Suppressor macrophage (primary cell): ENCODE measurements at places on chromosomes 13 and 19.
A peak's percentile ranks its signal among the peaks of the same experiment; 100 is the strongest.

DNA sequence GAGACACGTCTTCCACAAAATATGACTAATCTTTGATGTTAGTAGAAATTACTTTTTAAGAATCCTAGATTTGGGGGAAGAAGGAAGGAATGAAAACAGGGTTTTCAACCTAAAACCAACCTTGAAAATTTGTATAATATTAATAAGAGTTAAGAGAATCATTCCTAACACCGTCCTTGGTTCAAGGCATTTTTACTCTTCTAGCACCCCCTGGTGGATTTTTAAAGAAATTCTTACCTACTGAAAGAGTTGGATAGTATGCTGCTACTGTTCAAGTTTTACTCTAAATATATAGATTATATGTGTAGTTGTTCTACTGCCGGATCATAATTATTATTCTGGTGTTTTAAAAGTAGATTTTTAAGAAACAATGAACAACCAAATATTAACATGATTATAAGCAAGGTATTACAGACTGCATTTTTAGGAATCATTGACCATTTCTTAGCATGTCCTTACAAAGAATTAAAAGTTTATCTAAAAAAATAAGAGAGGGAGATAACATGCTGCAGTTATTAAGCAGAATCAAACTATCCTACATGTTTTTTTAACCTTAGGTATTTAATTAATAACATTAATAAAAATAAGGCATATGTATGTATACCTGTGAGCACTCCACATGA, 7.4 kb upstream of the SLITRK6 start:
- peak; percentile 54 for DNase-seq

- no peak for DNase-seq
Measured at GRCh38 chr19:2569596-2570465, 93.9 kb downstream of the GADD45B start.

GRCh38 chr19:19561946-19562664, 24.0 kb downstream of the CILP2 start:
- DNase-seq, result no peak

DNA sequence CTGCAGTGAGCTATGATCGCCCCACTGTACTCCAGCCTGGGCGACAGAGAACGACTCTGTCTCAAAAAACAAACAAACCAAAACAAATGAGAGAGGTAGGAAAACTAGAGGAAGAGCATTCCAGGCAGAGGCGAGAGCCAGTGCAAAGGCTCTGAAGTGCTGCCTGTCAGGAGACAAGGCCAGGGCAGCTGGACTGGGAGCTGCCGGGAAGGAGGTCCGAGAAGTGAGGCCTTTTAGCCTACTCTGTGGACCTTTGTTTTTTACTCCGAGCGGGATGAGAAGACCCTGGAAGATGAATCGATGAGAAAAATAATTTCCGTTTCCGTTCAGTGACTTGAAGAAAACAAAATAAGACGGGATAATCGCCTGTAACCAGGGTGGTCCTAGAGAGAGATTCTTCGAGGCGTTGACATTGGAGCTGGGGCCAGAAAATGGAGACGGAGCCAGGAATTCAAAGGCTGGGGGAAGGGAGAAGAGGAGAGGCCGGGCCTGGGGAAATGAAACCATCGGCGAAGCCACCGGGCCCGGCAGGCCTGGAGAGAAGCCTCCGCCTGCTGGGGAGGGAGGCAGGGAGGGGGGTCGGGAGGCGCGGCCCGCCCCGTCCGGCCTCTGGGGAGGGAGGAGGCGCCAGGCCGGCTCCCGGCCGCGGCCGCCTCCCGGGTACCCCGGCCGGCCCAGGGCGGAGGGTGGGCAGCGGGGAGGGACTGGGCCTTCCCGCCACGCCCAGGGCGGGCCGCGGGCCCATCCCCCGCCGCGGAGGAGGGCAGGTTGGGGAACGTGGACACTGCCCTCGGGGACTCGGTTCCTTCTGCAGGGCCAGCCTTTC, 7.8 kb upstream of the SERTAD1 start:
- DNase-seq, result peak; percentile 98

GRCh38 chr19:7845390-7846154, 15.6 kb downstream of the EVI5L start:
- no peak for DNase-seq

GRCh38 chr19:48613852-48614435, 932 bp downstream of the FAM83E start:
- DNase-seq, result no peak

DNA sequence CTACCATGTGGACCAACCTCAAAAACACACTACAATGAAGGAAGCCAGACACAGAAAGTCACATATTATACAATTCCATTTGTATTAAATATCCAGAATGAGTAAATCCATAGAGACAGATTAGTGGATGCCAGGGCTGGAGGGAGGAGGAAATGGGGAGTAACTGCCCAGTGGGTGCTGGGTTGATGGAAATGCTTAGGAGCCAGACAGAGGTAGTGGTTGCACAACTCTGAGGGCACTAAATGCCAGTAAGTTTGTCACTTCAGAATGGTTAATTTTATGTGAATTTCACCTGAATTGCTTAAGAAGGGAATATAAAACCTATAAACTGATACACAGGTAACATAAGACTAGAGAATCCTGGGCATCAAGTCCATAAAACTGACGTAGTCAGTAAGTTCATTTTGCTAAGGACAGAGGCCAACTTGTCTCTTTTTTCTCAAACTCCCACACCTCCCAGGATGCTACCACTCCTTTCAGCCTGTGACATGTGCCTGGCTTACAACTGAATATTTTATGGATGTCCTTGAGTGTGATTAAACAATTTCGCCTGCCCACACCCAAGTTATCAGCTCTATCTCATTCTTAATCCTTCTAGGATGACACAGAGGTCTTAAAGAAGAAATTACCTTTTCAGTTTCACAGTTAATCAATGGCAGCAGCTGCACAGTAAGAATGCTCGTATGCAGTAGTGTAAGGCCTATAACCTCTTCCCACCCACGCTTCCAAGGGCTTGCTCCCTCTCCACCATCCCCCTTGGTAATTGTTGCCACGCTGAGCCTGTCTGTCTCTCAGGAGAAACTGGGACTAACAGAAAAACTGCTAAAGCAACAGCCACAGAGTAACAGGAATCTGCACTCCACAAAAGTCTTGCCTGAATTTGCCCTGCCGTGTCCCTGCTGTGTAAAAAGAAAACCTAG, 5.9 kb upstream of the MLNR start:
- no peak for DNase-seq

GRCh38 chr13:43294412-43294811, 271.0 kb downstream of the DNAJC15 start:
- no peak for DNase-seq

DNA sequence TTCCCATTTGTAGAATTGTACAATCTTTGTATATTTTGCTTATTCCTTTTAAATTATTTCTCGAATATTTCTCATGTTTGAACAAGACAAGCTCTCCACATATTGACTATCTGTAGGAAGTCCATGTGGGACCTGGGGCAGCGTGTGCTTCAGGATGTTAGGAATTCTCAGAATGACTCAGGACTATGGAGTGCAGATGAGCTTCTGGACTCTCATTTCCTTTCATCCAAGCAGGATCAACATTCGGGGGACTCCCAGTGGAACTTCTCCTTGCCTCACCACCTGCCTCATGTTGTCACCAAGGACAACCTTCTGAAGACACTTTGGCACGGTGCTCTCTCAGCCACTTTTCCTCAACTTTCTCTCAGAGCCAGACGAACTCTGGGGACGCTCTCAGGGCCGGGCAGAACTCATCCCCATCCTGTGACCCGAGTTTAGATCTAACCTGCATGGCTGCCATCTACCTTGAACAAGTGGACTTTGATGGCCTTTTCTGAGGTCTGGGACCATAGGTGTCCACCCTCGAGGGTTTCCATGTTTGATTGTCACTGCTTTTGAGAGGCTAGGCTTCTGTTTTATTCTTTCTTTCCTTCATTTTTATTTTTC, 441.7 kb downstream of the IRS2 start:
- DNase-seq, result no peak

GRCh38 chr19:5337708-5338655, 2.6 kb downstream of the PTPRS start:
- no peak for DNase-seq

GRCh38 chr19:8311461-8312260, 3.5 kb upstream of the CD320 start:
- no peak for DNase-seq
